ENCODE measurements at places on chromosomes 3 and 15.

DNA sequence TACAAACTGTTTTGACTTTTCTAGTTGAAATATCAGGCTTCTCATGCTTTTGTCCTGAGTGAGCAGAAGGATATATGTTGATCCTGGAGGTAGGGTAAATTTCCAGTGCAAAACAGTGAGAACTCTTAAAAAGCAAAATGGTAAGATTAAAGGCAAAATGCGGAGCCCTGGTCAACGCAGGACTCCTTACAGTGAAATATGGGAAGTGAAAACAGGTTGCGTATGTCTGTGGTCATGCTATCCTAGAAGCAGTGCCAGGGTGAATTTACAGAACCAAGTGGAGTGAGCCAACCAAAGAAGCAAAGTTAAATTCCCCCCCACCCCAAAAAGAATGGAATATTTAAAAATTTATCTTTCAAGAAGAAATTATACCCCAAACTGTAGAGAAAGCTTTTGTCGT, 256.4 kb downstream of the NR2F2 start:
- DNase-seq = peak; percentile 95

DNA sequence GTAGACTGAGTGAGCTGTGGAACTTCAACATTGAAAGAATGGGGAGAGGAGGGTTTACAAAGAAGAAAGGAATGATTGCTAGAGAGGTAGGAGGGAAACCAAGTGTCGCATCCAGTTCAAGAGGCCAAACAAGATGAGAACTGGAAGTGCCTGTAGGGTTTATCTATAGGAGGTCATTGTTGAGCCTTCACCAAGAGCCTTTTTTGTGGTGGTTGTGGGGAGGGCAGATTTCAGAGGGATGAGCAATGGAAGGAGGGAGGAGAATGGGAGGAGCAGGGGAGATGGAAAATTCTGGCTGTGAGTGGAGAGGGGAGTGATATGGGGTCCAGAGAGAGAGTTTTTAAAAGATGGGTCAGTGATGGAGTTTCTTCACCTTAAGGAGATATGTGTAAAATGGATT, 8.5 kb downstream of the PDIA5 start:
- DNase-seq = no peak

- DNase-seq = no peak
These were observed 62.4 kb downstream of the ARIH1 start for GRCh38 chr15:72536506-72536905.

GRCh38 chr15:45481135-45481534, 41.4 kb downstream of the SLC30A4 start:
- no peak for DNase-seq

DNA sequence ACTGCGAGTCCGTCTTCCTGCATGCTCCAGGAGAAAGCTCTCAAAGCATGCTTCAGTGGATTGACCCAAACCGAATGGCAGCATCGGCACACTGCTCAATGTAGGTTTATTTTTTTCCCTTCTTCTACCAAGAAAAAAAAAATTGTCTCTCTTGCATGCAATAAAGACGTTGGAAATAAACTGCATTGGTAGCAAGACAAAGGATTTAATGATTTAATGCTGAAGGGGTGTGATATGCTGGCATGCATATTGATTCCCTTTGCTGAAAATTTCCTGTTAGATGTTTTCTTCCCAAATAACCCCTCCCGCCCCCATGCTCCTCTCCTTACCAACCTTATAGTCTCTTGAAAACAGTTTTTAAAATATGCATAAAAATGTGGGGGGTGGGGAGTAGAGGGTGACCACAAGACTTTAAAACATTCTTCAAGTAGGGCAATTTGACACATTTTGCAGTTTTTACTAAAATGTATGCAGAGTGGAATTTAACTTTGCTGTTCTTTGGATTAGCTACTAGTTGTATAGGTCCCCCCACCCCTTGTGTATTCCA, 799 bp downstream of the RARB start:
- no peak for DNase-seq

GRCh38 chr15:92928225-92928750, 28.2 kb downstream of the CHD2 start:
- no peak for DNase-seq

GRCh38 chr3:105733356-105733755, 135.5 kb downstream of the CBLB start:
- peak; percentile 12 for DNase-seq

- peak; percentile 74 for DNase-seq
These were observed 24.7 kb downstream of the IP6K1 start for GRCh38 chr3:49761661-49762060.

DNA sequence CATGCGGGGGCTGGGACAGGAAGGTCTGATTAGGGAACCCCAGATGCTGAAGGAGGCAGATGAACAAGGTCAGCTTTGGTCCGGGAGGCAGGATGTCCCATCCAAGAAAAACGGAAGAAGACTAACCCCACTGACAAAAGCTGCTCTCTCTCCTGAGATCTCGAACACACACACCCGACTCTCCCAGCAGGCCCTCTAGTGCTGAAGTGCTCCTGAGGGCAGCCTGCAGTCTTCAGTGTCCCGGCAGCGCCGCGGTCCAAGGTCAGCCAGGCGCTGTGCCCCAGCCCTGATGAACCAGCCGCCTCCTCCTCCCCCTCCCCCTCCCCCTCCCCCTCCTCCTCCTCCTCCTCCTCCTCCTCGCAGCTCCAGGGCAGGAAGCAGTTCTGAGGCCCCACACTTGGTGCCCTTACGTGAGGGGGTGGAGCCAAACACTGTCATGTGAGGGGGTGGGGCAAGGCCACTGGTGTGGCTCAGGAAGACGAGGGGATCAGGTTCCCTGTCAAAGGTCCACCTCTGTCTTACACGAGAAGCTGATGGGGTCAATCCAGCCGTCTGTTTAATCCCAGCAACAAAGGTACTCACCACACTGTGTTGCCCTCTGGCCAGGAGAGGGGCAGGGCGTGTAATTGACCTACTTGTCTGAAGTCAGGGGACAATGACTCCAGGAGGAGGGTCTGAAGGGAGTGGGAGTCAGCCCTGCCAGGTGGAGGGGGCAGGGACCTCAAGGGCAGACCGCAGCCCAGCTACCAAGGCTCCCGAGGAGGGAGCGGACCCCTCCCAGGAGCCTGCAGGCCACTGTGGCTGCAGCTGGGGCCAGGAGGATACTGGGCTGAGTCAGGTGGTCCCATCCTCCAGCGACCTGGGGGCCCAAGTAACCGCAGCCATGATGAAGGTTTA, 34.3 kb downstream of the PRR23E start:
- no peak for DNase-seq

DNA sequence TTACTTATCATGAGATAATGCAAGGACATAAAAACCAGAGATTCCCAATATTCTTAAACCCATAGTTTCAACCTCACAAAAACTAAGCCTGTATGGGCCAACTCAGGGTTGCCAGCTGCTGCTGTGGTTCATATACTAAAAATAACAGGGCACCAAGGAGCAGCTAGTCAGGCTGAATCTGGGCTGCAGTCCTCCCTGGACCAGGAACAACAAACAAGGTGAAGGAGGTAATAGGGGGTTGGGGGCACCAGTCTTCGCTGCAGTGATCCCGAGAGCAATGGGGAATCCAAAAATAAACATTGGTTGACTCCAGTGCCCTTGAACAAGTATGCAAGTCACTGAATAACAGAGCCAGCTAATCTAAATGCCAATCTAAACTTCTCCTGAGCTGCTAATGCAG, 108.9 kb downstream of the MECOM start:
- DNase-seq = no peak

DNA sequence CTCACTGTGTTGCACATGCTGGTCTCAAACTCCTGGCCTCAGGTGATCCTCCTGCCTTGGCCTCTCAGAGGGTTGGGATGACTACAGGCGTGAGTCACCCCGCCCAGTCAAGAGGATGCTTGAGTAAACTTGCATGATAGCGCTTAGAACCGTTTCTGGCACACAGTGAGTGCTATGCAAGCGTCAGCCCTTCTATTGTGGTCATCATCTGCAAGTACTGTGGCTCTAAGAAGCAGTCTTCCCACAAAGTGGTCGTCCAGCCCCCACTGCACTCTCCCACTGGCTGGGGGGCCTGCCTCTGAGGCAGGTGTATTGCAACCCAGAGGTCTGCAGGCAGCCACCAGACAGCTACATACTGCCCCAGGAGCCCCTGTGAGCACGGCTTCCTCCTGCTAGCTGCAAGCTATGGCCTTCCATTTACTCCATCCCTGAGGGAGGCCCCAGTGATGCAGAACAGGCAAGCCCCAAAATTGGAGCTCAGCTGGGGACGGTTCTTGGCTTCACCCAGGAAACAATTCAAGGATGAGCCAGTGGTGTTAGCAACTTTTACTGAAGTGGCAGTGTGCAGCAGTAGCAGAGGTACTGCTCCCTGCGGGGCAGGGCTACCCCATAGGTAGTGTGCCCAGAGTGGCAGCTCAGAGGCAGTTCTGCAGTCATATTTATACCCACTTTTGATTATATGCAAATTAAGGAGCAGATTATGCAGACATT, 95.4 kb downstream of the LSM3 start:
- peak; percentile 61 for DNase-seq

DNA sequence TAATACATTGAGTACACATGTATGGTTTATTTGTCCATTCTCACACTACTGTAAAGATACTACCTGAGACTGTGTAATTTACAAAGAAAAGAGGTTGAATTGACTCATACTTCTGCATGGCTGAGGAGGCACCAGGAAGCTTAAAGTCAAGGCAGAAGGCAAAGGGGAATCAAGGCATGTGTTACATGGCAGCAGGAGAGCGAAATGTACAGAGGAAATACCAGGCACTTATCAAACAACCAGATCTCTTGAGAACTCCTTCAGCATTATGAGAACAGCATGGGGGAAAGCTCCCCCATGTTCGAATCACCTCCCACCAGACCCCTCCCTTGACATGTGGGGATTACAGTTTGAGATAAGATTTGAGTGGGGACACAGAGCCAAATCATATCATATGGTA, 666.3 kb downstream of the ZBBX start:
- DNase-seq = no peak

GRCh38 chr3:136994772-136995516, 37.2 kb downstream of the IL20RB start:
- DNase-seq = no peak

DNA sequence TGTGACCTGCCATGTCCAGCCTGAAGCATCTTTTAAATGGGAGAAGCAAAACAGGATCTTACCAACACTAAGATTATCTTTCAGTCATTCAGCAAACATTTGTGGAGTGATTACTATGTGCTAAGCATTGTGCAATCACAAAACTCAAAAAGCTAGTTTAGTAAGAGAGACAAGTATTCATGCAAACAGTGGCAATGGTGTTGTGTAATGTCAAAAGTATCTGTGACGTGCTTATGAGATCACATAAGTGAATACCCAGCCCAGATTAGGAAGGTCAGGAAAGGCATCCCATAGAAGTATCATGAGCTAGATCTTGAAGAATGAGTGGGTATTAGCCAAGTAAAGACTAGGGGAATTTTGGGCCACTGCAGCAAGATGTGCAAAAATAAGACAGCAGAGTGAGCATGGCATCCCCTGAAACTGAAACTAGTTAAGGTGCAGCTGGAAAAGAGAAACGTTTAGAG, 32.1 kb downstream of the SEC62 start:
- peak; percentile 55 for DNase-seq

GRCh38 chr3:5473471-5473870, 286.0 kb downstream of the EDEM1 start:
- DNase-seq = no peak

DNA sequence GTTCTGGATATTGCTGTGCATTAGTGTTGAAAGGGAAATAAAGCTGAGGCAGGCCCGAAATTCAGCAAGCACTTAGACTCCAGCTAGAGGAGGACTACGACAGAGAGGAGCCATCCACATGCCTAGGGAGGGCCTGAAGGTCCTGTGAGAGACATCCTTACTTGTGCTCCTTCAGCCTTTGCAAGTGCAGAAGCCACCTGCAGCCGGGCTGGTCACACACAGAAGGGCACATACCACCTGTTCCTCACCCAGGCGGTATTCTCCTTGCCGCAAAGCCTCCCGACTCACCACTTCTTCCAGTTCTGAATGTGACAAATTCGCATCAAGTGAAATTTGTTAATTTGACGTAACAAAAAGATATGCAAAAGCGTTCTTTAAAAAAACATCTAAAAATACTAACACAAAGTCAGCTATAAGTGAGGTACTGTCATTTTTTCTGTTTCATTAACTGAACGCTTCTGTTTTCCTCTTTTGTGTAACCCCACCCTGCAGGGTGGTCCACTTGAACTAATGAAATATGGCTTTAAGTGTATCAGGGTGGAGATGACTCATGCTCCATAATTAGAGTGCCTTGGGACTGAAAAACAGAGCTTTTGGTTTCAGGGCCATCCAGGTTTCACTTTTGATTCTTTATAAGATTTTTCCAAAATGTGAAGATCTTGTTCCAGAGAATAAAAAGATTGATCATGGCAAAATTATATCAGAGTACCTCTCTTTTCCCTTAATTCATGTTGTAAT, 467.9 kb upstream of the ATP11B start:
- DNase-seq = no peak

GRCh38 chr3:109275702-109276293, 40.5 kb downstream of the DPPA2 start:
- no peak for DNase-seq

- DNase-seq = peak; percentile 60
These were observed 51.7 kb upstream of the CHD2 start for GRCh38 chr15:92848464-92848851.

DNA sequence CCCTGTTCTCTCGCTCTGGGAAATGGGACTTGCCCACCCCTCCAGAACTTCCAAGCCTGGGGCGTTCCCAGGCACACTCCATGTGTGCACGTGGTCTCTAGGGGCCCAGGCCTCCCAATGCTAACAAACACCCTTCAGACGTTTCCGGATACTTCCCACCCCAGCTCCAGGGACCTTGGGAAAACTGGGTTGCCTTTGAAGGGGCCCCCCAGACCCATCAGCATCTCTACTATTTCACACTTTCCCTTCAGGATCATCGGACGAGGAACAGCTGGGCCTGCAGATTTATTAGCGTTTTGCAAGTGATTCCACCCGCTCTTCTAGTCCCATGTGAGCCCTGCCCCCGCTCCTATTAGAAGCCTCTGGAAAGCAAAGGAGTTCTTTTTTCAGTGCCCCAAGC, 63.2 kb downstream of the MAGEF1 start:
- DNase-seq = no peak

GRCh38 chr3:159916052-159916451, 72.6 kb upstream of the IL12A start:
- DNase-seq = no peak

DNA sequence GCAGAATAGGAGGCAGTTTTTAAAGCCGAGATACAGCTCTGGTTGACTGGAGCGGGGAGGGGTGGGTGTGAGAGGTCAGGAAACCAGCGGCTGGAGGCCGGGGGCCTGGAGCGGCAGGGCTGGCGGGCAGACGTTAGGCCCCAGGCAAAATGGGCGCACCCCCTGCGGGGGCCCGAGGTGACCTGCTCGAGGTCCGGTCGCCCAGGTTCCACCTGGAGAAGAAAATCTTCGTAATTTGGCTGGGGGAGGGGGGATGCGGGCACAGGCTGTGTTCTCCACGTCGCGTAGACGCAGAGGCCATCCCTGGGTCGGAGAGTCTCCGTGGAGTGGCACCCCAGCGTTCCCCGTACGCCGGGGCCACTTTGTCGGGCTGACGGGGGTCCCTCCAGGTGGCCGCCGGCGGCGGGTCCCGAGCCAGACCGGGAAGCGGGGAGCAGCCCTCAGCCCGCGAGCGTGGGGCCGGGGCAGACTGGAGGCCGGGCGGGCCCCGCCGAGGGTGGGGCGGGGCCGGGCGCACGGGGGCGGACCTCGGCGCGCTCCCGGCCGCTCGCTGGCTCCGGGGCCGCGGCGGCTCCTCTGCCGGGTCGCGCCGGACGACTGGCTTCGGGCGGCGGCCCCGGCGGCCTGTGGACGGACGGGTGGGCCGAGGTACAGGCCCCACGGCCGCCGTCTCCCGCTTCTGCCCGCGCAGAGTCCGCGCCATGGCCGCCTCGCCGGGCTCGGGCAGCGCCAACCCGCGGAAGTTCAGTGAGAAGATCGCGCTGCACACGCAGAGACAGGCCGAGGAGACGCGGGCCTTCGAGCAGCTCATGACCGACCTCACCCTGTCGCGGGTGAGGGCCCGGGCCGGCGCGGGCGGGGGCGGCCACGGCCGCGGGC, at the start of gene CRTC3:
CRTC3 (plus strand) TSS at position 553 of the 879 bp plus-strand sequence; CDS start at position 702, 149 bp downstream.
- peak; percentile 11 for DNase-seq

All from MV-4-11 (cell line).